ENCODE measurements at places on chromosomes 2 and 18.

DNA sequence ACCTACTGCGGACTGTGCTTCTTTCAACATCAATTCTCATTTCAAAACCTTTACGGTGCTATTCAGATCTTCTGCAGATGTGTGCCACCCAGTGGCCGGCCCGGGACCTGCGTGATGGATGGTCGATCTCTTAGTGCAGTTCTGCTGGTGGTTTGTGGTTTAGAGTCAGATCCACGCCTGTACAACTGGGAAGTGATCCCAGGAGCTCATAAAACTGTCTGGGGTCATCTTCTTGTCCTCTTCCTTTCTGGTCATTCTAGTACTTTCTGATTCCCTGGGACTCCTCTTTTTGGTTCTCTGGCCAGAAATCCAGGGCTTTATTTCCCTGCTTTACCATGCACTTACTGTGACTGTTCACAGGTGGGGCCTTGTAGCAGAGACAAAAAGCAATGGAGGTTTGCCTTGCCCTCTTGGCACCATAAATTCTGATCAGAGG is 15.8 kb upstream of the SELENOI start:
- peak; percentile 71 for DNase-seq

DNA sequence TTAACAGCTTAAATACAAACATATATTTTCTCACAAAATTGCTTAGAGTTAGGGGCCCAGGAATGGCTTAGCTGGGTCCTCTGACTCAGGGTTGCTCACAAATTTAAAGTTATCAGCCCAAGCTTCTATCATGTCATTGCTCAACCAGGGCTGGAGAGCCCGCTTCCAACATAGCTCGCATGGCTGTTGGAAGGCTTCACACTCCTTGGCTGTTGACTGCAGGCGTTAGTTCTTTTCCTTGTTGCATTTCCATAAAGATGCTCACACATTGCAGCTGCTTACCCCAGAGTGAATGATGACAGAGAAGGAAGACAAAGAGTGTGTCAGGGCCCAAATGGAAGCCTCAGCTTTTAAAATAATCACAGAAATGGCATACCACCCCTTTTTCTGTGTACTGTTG is 62.9 kb upstream of the TFPI start:
- no peak for DNase-seq

GRCh38 chr2:30713698-30714097 is 93.5 kb downstream of the CAPN13 start:
- no peak for DNase-seq

DNA sequence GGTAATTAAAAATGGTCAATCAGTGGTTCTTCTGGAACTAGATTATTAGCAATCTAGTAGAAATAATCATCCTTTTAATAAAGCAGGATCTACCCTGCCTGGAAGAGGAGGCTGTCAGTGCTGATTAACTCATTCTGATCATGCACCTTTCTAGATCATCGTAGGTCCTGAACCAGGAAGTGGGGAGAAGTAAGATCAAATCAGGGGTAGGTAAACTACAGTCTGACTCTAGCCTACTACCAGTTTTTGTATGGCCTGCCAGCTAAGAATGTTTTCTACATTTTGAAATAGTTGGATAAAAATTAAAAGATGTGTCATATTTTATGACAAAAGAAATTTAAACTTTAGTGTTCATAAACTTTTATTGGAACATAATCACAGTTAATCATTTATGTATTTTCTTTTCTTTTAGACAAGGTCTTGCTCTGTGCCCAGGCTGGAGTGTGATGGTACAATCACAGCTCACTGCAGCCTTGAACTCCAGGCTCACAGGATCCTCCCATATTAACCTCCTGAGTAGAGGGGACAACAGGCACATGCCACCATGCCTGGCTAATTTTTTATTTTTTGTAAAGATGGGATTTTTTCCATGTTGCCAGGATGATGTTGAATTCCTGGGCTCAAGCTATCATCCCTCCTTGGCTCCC is 36.1 kb downstream of the C18orf54 start:
- no peak for DNase-seq

DNA sequence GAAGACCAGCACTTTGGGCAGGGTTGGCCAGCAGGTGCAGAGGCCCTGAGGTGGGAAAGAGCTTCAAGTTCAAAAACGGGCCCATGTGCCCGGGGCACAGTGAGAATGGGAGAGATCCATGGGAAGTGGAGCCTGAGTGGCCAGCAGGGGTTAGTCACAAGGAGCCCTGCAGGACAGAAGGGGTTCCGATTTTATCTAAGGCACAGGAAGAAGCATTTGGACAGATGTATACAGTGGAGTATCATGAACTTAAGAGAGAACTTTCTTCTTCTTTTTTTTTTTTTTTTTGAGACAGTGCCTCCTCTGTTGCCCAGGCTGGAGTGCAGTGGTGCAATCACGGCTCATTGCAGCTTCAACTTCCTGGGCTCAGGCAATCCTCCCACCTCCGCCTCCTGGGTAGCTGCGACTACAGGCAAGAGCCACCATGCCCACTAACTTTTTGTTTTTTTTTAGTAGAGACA is 24.0 kb downstream of the WIPF1 start:
- no peak for DNase-seq

DNA sequence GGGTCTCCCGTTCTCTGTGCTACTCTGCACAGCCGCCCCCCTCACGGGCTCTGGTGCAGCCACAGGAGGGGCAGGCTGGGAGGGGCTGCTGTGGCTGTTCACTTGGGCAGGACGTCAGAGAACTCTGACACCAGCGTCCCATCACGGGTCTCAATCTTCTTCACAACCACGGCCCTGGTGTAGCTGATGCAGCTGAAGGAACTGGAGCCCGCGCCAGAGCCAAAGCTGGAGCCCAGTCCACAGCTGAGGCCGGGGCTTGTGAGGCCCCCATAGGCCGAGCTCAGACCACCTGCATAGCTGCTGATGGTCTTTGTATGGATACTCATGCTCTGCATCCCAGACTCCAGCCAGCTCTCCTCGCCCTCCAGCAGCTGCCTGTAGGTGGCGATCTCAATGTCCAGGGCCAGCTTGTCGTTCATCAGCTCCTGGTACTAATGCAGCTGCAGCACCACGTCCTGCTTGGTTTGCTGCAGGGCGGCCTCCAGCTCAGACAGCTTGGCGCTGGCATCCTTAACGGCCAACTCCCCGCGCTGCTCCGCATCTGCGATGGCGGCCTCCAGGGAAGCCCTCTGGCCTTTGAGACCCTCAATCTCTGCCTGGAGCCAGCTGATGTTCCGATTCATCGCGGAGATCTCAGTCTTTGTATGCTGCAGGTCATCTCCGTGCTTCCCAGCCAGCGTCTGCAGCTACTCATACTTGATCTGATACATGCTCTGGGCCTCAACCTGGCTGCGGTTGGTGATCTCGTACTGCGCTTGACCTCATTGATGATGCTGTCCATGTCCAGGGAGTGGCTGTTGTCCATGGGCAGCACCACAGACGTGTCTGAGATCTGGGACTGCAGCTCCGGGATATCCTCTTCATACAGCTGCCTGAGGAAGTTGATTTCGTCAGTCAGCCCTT is 7.4 kb upstream of the DUSP19 start:
- no peak for DNase-seq

- no peak for DNase-seq
These were observed 27.5 kb downstream of the FIGN start for GRCh38 chr2:163708265-163708664.

DNA sequence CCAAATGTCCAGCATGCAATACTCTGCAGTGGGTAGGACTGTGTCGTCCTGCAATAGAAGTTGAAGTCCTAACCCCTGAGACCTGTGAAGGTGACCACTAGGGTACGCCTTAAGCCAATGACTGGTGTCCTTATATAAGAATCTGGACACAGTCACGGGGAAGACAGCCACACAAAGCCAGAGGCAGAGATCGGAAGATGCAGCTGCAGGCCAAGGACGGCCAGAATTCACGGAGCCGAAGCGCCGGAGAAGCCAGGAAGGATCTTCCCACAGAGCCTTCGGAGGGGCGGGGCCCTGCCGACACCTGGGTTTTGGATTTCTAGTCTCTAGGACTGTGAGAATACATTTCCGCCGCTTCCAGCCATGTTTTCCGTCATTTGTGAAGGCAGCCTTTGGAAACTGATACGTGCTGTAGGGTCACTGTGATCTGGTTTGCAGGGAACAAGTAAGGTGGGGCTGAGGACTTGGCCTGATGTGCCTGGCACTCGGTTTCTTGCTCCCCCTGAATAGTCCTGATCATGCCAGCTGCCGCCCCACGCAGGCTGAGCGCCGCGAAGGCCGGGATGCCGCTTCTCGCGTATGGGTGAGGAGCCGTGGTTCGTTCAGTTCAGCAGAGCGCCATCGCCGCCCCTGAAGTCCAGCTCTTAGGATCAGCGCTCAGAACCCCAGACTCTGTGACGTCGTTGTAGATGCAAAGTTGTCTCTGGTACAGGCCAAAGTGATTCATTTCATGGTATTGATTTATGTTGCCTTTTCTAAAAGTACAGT is 38.7 kb downstream of the PTGR3 start:
- DNase-seq: no peak

GRCh38 chr2:144132357-144132756 is 387.6 kb downstream of the ZEB2 start:
- DNase-seq: no peak

GRCh38 chr2:109613081-109613921 is 465 bp downstream of the SEPTIN10 start:
- DNase-seq: no peak

DNA sequence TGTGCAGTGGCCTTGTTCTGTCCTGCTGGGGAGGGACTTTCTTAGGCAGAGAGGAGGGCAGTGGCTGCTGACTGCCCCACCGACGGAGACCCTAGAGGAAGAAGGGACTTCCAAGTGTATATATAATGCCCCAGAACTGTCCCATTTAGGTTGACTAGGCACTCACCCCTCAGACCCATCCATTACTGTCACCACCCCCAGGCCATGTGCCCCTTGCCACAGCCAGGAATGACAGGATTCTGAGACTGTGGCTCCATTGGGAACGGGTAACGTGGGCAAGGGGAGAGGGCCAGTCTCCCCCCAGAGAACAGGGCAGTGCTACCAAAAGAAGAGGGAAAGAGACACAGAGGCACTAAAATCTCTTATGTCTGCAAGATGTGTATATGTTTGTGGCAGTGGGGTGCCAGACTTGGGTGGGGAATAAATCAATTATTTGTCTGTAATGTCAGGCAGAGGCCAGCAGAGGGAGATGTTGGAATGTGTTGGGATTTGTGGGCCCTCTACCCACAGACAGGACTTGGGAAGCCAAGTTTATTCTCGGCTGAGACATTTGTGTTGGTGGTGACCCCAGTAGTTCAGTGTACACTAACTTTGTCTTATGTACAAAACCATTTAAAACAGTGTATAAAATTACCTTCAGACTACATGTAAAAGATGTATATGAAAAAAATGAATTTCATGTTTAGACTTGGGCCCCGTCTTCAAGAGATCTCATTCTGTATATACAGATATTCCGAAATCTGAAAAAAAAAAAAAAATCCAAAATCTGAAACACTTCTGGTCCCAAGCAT is 24.0 kb upstream of the TMEM37 start:
- no peak for DNase-seq

GRCh38 chr2:162343492-162343823 is 474 bp upstream of the GCA start:
- no peak for DNase-seq

DNA sequence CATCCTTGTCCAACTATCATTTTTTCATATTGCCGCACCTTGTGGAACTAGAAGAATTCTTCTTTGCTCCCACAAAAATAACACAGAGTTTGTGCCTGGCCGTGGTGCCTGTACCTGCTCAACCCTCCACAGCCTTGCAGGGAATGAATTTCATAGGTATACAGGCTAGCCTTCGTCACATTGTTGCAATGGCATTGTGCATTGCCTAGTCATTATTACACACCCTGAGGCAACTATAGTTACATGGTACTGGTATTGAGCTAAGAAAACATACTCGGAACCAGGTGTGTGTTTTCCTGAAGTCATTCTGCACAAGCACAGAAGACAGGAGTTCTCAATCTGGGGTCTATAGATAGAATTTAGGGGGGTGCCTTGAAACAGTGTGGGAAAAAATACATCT is 188.0 kb upstream of the CTAGE1 start:
- DNase-seq: no peak

GRCh38 chr2:212811036-212811805 is 272.6 kb upstream of the ERBB4 start:
- DNase-seq: no peak

DNA sequence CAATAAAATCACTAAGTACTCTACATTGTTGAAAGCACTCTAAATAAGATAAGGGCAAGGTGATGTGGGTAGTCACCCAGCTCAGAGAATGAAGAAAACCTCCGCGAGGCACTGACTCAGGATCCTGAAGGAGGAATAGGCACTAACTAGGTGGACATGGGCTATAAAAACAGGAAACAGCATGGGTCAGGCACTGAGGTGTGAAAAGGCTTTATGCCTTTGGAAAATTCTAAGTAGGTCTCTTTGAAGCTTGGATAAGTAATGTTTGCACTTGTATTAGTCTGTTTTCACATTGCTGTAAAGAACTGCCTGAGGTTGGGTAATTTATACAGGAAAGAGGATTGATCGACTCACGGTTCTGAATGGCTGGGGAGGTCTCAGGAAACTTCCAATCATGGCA is 161.6 kb downstream of the EPHA4 start:
- DNase-seq: no peak

DNA sequence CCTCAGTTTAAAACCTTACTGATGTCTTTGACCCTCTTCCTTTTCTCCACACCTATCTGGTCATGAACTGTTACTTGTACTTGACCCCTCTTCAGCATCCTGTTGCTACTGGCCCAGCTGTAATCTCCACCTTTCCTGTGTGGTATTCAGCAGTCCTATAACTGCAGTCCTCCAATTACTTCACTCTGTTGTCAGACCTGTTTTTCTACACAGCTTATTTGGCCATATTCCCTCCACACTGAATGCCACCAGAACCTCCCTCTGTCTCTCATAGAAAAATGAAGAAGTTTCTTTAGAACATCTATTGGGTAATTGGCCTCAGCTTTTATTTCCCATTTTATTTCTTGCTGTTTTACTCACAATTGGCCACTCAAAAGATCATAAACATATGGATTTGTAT is 155.4 kb downstream of the ASXL3 start:
- DNase-seq: no peak

DNA sequence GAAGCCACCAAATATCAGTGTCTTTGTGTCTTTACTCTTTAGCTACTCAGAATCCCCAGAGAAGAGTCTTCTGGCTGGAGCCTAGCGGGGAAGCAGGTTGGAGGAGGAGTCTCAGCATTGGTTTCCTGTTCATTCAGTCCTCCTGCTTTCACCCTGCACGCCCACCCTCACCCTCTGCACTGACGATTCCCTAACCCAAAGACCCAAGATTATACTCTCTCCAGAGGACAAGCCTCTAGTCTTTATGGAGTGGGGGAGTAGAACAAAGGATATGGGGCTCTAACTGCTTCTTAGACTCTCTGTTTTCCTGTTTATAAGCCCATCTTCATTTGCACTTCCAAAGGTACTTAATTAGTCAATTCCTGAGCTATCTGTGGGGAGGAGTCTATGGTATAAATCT is 338.8 kb downstream of the AGPS start:
- no peak for DNase-seq

All from activated effector memory CD4-positive, alpha-beta T cell treated with Interleukin-2 at 50 U/mL for 16 hours (primary cell).